Urinary bladder (tissue), 4 donors: ENCODE measurements at places on chromosomes 3 and 15.

DNA sequence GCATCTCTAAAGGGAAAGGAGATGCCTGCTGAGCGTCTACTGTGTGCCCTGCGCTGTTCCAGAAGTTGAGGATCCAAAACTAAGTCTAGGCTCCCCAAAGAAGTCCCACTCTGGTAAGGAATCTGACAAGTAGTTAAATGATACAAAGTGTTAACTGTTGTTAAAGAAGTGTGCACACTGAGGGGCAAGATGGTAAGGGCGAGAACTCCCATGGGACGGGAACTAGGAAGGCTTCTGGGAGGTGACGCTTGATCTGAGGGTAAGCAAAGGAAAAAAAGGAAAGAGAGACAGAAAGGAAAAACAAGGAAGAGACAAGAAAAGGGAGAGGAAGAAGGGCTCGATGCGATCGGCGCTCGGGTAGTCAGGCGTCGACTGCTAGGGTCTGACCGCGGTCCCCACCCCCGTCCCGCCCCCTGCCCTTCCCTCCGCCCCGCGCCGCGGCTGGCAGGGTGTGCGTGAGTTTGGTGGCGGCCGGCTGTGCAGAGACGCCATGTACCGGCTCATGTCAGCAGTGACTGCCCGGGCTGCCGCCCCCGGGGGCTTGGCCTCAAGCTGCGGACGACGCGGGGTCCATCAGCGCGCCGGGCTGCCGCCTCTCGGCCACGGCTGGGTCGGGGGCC lies at the start of gene LACTB:
Gene LACTB, plus strand, starts transcription at position 480 of the 620 bp plus-strand sequence. Its CDS starts 11 bp downstream, at position 491.
- DNase-seq = peak; percentile 76

DNA sequence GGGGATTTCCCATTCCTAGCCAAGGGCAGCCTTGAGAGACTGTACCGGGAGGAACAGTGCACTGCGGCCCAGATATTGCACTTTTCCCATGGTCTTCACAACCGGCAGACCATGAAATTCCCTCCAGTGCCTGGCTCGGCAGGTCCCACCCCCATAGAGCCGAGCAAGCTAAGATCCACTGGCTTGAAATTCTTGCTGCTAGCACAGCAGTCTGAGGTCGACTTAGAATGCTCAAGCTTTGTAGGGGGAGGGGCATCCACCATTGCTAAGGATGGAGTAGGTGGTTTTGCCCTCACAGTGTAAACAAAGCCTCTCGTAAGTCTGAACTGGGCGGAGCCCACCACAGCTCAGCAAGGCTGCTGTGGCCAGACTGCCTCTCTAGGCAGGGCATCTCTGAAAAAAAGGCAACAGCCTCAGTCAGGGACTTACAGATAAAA lies 156.3 kb downstream of the FRMD5 start:
- DNase-seq = no peak

DNA sequence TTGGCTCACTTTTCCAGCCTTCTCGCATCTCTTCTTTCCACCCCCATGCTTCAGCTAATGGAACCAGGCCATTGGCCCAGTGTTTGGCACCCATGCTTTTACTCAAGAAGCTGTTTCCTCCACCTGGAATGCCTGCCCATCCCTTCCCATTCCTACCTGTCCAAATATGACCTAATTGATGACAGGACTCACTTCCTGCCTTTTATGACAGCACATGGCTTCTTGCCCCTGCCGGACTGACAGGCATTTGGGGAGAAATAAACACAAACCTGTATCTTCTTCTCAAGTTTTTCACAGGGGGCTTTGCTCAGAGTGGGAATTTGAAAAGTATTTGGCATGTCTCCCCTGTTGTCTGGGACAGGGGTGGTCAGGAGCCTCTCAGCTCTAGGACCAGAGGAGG lies 120.1 kb downstream of the ABHD5 start:
- DNase-seq = no peak

- no peak for DNase-seq
Observed at GRCh38 chr3:81622395-81622794, 139.1 kb downstream of the GBE1 start.

- DNase-seq = no peak
Observed at GRCh38 chr3:131458653-131459052, 44.1 kb downstream of the MRPL3 start.

DNA sequence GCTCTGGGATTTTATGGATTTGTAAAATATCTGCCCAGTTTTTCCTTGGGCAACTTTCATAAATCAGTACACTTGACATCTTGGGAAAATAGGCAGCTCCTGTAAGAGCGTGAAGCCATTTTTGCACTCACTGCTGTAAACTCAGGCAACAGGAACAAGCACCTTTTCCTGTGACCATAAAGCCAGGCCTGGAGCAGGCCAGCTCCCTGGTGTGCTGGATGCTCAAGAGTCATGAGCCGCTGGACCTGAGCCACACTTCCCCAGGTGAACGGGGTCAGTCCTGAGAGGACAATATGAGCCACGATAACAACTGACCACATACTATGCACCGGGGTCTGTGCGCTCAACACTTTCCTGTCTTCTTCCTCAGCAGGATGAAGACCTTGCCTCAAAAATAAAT lies 158.2 kb downstream of the NUP210 start:
- no peak for DNase-seq

- DNase-seq = no peak
Observed at GRCh38 chr3:184965639-184966430, 153.9 kb downstream of the VPS8 start.

- no peak for DNase-seq
Observed at GRCh38 chr15:84582583-84583157, 18.1 kb upstream of the ZSCAN2 start.

- no peak for DNase-seq
Observed at GRCh38 chr3:9884555-9885165, 4.6 kb upstream of the CIDEC start.

DNA sequence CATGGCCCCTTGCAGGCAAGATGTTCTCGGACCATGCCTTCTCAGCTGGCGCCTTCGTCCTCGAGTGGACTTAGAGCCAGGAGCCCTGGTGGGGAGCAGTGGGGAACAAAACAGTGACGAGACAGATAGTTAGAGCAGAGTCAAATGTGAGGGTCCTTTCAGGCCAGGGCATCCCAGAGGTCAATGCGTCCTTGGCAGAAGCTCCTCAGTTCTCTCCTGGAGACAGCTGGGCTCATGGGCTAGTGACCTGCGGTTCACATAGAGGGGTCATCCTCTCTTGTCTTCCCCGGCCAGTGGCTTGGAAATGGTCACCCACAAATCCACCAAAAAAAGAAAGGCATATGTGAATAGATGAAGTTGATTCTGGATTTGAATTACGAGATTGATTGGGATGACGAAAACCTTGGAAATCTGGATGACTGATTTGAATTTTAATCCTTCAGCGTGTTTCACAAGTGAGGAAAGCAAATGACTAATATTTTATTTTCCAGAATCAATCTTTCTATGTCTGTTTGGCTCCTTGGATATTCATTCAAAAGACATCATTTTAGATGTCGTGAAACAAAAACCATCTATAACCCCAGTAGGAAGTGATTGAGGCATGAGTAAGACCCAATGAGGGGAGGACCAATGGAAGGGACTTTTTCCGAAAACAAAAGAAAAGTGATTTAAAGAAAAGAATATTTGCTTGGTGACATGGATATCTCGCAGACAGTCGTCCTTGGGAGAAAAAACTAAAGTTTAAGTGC lies 84.5 kb downstream of the ASB7 start:
- DNase-seq = no peak

- no peak for DNase-seq
Observed at GRCh38 chr15:58525991-58526421, 94.2 kb downstream of the LIPC start.

GRCh38 chr15:90188914-90189748 lies 12.0 kb upstream of the SEMA4B start:
- no peak for DNase-seq
